ENCODE measurements at places on chromosomes 7 and 10.
A peak's percentile ranks its signal among the peaks of the same experiment; 100 is the strongest.

GRCh38 chr10:6802759-6803426, 222.8 kb upstream of the PRKCQ start:
- DNase-seq: no peak

DNA sequence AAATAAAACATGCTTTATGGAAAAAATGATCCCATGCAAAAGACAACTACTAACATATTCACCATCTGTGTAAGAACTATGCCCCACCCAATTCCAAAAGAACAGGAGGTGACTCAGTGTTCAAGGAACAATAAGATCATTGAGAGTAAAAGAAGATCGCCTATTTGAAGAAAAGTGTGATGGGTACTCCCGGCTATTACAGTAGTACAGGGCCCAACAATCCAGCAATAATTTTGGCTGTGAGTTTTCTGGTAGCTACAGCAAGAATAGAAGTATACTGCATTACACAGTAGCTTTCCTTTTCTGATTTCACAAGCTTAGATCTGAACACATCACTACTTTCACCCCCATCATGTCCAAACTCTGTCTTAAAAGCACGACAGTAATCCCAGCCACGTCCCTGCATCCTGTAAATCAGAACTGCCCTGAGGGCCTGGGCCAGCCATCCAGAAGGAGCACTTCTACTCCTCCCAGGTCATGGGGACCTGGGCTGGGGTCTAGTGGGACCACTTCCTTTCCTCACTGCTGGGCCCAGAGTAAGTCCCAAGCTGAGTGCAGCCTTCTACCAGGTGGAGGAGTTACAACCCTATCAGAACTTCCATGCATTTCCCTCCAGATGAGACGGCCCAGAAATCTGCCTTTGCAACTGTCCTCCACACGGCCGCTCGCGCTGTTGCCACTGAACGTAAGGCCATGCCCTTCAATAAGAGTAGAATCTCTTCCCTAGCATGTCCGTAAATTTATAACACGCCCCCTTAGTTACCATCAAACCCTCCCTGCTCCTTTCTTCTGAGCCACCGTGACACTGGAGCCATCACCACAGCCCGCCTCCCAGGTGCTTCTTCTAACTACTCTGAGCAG, 7.9 kb downstream of the ESYT2 start:
- DNase-seq: peak; percentile 93

- DNase-seq: no peak
Measured at GRCh38 chr7:24821754-24822054, 64.4 kb upstream of the GSDME start.

DNA sequence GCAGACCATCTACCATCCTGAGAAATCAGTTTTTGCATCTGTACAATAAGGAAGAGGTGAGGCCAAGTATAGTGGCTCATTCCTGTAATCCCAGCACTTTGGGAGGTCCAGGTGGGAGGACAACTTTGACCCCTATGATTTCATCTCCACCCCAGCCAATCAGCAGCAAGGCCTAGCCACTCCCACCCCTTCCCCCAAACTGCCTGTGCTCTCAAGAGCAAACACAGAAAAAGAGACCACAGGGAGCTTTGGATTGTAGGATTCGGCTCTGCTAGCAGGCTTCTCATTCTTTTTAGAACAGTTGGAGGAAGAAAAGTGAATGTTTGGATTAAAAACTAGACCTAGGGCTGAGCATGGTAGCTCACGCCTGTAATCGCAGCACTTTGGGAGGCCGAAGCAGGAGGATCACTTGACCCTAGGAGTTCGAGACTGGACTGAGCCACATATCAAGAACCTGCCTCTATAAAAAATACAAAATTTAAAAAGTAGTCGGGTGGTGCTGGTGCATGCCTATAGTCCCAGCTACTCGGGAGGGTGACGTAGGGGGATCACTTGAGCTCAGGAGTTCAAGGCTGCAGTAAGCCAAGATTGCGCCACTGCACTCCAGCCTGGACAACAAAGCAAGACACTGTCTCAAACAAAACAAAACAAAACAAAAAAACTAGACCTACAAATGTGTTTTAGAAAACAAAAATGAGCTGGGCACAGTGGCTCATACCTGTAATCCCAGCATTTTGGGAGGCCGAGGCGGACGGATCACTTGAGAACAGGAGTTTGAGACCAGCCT, 25.1 kb upstream of the PROSER2 start:
- no peak for DNase-seq

- peak; percentile 39 for DNase-seq
Measured at GRCh38 chr10:17645621-17646345, 1.8 kb downstream of the STAM start.

DNA sequence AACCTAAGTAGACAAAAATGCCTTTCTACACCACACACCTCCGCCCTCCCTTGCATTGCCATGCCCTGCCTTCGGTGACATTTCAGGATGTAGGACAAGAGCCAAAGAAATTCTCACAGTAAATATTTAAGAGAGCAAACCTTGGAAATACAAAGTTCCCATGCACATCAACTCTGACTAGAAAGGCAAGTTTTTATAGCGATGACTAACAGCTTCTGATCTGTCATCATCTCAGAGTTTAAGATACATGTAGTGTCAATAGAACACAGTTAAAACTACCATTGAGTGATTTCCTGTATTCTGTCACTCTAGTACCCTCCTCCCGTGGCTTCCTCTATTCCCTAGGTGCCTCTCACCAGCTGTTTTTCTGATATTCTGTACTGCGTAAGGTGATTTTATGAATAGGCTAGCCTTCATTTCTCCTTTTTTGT, 20.7 kb downstream of the SLC16A9 start:
- peak; percentile 42 for DNase-seq

- no peak for DNase-seq
Measured at GRCh38 chr7:42745357-42746059, 166.4 kb downstream of the C7orf25 start.

- DNase-seq: no peak
Measured at GRCh38 chr7:139660317-139661042, 117.3 kb downstream of the HIPK2 start.

DNA sequence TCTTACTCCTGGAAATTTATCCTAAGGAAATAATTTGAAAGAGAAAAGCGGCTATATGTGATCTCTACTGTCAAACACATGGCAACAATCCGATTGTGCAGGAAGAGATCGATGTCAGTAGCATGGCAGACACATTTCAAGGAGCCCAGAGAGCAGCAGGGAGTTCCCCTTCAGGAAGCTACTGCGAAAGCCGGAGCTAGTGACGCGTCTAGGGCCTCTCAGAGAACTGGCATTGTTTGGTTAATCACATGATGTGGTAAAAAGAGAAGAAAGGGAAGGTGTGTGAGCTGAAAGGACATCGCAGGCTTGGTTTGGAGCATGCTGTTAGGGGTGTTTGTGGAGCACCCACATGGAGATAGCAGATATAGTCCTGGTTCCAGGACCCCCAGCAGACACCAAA, 74.9 kb downstream of the BEND7 start:
- DNase-seq: no peak

DNA sequence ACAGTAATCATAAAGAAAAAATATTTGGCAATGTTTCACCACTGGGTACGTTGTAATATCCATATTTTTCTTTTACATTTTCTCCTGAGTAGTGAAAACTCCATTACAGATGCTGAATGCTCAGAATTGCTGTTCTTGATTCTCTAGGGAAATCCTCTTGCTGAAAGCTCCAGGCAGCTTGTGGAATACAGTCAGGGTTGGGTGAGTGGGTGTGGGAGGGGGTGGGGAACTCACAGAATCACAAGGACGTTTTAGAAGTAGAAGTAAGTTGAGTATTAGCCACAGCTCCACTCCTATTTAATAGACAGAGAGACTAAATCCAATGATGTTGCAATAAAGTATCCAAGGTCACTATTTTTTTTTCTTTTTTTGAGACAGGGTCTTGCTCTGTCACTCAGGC, 1270.9 kb downstream of the TYW1 start:
- no peak for DNase-seq

DNA sequence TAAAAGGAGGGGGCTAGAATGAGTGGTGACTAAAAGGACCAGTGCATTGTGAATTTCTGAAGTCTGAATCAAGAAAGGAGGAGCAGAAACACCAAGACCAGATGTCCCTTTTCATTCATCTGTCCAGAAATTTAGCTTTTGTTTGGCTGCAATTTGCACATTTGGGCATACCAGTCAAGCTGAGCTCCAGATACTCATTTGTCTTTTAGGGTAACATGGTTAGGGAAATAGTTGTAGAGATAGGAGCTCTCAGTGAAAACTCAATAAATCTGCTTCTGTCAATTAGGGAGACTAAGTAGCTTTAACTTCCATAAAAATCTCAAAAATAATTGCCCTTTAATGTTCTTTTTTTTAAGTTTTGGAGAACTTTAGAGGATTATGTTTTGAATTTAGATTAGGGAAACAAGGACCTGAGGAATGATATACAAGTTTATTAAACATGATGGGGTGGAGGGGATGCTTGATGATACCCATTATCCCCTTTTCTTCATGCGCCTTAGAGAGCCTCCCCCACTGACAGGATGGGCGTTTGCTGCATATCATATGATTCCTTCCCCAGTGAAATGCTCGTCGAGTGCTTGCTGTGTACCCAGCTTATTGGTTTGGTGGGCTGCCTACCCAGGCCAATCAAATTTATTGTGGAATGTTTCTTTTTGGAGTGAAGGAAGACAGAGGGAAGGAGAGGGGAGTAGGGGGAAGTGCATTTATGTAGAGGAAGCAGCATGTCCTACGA, 50.7 kb upstream of the RPA3 start:
- no peak for DNase-seq

- no peak for DNase-seq
Measured at GRCh38 chr10:129730272-129730992, 233.6 kb downstream of the EBF3 start.

- DNase-seq: peak; percentile 23
Measured at GRCh38 chr10:46096909-46097575, 51.0 kb upstream of the MSMB start.
